ENCODE measurements at places on chromosomes 13 and 19.
A peak's percentile ranks its signal among the peaks of the same experiment; 100 is the strongest.

DNA sequence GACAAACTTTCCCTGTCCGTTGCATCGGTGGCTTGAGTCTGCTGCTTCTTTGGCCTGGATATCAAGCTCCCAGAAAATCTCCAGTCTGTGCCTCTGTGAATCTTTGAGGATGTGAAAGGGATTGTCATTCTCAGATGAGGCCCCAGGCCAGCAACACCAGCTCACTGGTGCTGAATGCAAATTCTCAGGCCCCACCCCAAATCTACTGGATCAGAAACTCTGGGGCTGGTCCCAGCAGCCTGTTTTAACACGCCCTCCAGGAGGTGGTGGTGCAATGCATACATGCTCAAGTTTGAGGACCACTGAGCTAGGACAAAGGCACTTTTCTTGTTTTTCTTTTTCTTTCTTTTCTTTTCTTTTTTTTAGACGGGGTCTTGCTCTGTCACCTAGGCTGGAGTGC is 23.6 kb downstream of the TNFSF11 start:
- no peak for DNase-seq

- no peak for DNase-seq
Measured at GRCh38 chr13:102117175-102117831, 284.5 kb downstream of the FGF14 start.

DNA sequence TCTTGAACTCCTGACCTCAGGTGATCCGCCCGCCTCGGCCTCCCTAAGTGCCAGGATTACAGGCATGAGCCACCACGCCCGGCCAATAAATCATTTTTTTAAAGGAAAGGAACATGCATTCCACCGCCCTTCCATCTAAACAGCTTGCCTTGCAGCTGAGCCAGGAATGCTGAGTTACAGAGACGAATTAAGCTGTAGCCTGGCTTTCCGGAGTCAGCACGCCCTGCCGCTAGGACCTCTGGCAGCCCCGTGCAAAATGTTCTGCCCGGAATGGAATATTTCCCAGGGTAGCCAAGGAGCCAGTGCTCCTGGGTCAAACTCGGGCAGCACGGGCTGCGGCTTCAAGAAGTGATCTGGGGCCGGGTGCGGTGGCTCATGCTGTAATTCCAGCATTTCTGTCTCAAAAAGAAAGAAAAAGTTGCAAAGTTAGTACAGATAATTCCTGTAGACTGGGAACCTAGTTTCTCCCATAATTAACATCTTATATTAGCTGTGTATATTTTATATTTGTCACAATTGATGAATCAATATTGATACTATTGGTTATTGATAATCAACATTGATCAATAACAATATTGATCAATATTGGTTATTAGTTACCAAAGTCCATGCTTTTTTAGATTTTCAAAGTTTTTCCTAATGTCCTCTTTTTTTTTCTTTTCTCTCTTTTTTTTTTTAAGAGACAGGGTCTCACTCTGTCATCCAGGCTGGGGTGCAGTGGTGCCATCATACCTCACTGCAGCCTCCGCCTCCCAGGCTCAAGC is 19.2 kb downstream of the ATCAY start:
- DNase-seq = no peak

DNA sequence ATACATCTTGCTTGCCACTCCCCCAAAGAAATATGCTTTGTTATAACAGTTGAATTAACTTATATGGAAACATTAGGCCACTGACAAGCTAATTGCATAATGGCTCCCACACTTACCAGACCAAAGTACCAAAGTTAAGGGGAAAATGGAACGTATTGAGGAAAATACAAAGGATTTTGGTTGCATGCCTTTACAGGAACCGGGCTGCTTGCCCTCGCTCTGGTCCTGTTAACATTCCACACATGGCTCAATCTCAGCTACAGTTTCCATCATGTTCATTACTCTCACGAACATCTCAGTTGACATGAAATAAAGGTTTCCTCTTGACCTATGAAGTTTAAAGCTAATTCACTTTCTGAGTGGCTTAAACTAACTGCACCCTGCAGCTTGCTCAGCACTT is 220.7 kb upstream of the RXFP2 start:
- DNase-seq = no peak

DNA sequence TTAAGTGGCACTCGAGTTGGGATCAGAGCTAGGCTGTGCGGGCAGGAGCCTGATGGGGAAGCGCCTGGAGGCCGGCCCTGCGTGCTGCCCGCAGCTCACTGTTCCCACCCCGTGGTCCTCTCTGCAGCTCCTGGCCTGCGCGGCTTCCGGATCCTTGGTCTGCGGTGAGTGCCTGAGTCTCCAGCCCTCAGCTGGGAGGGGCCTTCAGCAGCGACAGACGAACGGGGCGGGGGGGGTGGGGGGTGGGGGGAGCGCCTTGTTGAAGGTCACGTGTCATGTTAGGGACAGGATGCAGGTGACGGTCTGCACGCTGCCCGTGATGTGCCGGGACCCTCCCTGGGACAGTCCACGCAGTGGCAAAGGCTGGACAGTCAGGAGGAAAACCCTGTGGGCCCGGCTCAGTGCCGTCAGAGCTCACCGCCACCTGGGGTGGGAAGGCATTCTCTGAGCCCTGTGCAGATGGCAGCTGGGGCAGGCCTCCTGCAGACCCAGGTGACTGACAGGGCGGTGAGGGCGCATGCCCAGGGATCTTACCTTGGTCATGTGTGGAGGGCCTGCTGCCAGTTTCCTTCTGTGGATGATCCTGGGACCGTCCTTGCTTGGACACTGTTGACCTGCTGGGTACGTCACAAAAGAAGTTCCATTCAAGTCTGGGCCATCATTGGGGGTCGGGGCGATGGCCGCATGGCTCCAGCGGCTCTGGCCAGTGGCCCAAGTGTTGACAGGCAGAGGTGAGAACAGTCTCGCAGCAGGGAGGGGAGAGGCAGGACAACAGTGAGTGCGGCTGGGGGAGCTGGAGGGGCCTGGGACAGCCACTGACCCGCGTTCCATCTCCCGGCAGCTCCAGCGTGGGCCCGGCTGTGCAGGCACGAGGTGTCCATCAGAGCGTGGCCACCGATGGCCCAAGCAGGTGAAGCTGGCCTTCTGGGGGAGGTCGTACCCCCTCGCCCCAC is 4.3 kb downstream of the NDUFS7 start:
- DNase-seq = no peak

GRCh38 chr19:32881766-32882165 is 12.2 kb upstream of the SLC7A9 start:
- DNase-seq = no peak

- DNase-seq = no peak
Measured at GRCh38 chr19:36668646-36669045, 2.0 kb upstream of the ZNF461 start.

GRCh38 chr13:112703449-112704284 is 13.8 kb downstream of the ATP11A start:
- no peak for DNase-seq

DNA sequence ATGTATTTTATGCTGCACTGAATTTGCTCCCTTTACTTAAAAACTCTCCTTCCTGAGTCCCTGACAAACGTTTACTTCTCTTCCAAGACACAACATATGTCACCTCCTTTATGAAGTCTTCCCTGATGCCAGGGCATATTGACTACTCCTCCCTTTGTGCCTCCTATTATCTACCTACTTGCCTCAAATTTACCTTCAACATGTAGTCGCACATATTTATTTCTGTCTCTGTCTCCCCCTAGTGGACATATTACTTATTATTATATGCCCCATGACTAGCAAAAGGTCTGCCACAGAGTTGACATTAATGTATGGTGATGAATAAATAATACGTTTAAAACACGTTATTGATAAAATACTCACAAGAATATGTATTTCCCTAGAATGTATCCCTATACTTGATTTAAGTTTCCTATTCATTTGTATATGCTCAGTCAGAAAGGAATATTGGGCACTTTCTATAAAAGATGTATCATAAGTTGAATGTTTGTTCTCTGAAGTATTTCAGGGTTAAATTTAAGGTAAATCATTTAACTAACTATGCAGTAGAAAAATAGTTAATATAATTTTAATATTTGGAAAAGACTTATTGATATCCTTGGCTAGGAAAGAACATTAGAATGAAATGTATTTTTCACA is 250.3 kb upstream of the ATXN8OS start:
- DNase-seq = peak; percentile 22

DNA sequence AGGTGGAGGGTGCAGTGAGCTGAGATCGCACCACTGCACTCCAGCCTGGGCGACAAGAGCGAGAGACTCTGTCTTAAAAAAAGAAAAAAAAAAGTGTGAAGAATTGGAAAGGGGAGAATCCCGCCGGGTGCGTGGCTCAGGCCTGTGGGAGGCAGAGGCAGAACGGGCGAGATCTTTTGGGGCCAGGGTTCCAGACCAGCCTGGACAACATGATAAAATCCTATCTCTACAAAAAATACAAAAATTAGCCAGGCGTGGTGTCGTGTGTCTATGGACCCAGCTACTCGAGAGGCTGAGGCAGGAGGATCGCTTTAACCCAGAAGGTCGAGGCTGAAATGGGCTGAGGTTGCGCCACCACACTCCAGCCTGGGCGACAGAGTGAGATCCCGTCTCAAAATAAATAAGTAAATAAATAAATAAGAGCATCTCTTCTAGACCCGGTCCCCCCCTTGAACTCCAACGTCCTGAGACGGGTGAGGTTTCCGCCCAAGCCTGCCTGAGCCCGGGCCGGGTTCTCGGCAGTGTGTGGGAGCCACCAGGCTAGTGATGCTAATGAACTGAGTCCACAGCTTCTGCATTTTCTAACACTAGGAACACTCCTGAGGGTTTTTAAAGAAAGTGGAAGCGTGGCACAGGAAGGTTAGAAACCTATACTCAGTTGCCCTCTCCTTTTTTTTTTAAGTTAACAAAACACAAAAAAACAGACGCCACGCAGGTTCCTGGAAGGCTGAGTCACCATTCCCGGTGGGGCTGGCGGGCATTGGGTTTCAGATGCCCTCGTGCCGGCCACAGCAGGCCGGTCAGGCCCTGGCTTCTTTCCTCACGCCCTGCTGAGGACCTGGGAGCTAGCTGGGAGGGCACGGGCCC is 22.0 kb downstream of the GPX4 start:
- DNase-seq = no peak

- no peak for DNase-seq
Measured at GRCh38 chr13:28483313-28483931, 11.5 kb downstream of the FLT1 start.

- DNase-seq = no peak
Measured at GRCh38 chr13:46113596-46113995, 8.8 kb upstream of the CPB2 start.

- peak; percentile 4 for DNase-seq
Measured at GRCh38 chr13:36981156-36981743, 17.9 kb downstream of the ALG5 start.

GRCh38 chr13:33875618-33876401 is 57.9 kb downstream of the RFC3 start:
- DNase-seq = no peak

DNA sequence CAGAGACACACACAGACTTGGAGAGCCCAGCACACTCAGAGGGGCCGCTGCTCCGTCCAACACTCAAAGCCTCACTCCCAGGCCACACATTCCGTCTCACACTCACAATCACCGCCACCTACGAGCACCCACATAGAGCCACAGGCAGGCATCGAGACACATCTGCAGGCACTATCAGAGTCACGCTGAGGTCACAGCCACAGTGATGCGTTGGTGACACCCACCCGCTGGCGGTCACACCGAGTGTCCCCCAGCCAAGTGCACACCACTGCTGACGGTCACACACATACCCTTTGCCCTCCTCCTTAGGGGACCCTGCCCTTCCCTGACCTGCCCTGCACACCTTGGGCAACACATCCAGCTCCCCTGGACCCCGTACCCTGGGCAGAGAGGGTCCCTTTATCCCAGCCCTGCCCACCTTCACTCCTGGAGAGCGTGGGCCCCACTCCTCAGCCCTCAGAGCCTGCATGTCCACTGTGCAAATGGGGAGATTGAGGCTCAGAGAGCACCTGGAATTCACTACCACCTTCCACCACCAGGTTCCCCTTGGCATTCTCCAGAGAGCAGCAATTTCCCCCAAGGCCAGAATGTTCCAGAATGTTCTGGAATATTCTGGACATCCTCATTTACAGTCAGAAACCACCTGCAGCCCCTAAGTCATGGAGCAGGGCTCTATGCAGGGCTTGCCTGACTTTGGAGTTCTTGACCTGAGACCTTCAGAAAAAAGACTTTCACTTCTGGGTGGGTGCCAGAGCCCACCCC is 5.4 kb downstream of the FUT5 start:
- no peak for DNase-seq

- no peak for DNase-seq
Measured at GRCh38 chr13:109162248-109163036, 533.0 kb downstream of the MYO16 start.

DNA sequence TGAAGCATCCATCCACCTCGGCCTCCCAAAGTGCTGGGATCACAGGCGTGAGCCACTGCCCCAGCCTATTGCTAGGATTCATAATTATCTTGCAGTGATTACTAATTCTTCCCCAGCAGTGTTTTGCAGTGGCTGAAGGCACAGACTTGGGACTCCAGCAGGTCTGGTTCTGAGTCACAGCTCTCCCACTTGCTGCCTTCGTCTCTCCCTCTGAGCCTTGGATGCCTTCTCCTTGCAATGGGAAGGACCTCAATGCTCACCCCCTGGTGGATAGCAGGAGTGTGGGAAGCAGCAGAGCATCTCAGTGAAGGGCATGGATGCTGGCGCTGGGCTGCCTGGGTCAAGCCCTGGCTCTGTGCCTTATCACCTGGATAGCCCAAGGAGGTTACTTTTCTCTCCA is 37.6 kb upstream of the SHKBP1 start:
- DNase-seq = no peak

GRCh38 chr13:51523082-51523518 is 61.2 kb upstream of the WDFY2 start:
- no peak for DNase-seq
